EH (cell line): ENCODE measurements at places on chromosomes 16 and 17.

DNA sequence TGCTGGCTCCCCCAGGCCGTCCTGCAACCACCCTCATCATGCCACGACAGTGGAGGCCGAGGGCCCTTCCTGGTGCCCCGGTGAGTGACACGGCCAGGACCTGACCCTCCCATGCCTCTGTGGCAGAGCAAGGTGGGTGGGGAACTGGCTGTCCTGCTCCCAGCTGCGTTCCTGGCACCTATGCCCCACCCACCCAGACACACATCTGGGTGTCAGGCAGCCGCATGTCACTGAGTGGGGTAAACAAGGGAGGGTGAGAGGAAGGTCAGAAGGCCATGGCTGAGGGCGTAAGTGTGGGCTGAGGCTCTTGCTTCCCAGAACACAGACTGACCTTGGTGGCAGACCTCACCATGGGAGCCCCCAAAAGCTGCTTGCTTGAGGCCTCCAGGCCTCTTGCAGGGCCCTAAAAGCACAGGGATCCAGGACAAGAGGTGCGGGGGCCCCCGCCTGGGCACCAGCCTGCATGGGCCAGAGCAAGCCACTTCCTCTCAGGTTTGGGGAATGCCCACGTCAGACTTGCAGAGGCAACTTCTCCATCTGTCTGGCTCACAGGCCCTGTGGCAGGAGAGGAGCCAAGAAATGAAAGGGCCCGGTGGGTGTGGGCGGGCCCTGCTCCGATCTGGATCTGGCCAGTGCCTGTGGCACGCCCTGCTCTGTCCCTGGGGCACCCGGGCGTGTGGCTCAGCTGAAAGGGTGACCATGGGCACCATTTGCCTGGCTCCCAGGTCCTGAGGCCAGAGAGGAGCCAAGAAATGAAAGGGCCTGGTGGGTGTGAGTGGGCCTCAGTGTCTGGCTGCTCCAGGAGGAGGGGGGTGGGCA, 3.9 kb upstream of the CCDC57 start:
- peak; percentile 89 for DNase-seq

DNA sequence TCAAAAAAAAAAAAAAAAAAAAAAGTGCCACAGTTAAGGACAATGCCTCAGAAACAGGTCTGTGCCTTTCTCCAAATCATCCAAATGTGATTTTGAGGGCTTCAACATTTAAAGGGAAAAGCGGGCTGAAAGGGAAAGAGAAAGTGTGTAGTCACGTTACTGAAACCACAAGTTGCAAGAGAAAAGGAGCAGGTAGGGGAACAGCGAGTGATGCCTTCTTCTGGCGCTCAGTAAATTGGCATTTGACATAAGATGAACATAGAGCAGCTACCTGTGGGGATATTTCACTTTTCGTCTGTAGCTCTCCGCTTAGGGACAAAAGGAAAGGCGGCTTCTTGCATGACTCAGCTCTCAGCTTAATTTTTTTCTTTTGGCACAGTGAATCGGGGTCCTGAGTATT, 11.1 kb downstream of the CMTM2 start:
- DNase-seq = no peak

GRCh38 chr17:40705584-40705983, 2.0 kb upstream of the KRT24 start:
- no peak for DNase-seq

DNA sequence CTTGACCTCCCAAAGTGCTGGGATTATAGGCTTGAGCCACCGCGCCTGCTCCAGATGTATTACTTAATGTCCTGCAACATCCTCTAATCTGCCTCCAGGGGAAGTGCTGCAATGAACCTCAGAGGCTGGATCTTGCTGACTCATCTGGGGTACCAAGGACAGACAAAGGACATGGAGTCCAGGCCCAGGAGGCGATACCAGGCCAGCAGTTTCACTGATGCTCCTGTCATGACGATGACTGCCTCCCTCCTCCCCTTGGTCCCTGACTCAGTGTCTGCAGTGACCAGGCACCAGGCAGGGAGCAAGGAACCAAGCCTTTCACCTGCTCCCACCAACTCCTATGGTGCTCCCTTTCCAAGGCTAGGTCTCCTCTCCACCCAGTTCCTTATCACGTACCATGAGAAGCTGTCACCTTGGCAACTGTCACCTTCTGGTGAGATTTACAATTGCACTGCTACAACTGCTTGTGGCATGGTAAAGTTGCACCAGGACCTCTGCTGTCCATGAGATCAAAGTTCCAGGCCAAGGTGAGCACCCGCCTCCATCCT, 21.6 kb upstream of the PHOSPHO1 start:
- DNase-seq = peak; percentile 46

DNA sequence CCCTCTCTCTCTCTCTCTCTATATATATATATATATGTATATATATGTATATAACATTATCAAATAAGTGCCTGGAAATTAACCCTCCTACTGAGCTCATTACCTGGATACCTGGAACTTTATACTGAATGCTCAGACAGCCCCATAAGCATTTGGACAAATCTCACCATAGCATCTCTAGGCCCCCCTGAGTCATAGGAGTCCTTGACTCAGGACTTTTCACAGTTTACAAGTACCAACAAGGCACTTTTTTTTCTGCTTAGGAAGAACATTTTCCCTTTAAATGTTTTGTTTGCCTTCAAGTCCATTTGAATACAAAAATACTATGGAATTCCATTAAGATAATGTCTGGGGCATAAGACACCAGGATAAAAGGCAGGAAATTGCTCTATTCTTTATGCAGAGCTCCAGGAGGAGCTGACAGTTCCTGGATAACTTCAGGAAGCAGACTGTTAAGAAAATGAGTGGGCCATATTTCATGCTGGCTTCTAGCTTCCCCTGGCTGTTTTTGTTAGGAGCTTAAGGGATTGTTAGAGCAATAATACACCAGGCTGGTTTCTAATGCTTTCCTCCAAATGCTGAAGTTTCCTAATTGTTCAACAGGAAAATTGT, 171.7 kb upstream of the ASIC2 start:
- no peak for DNase-seq

DNA sequence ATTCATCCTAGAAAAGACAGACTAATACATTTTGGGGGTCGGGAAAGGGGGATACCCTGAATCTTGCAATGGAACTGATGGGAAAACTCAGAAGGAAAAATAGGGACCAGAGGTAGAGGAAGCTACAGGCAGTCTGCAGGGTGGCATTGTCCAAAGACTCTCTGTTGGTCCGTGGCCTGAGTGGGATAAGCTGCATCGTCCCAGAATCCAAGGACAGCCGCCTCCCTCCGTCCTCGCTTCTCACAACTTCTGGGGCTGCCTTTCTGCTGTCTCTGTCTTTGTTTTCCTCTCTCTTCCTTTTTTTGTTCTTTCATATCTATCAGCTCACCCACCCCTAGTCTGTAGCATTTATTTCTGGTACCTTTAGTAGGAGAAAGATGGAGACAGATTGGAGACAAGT, 1052.6 kb upstream of the RBFOX1 start:
- no peak for DNase-seq

GRCh38 chr17:15456972-15457722, 10.3 kb downstream of the CDRT4 start:
- peak; percentile 94 for DNase-seq

GRCh38 chr16:66566051-66566901, at the start of gene CMTM1:
Gene CMTM1, plus strand, starts transcription at chr16:66566439. Its CDS starts 75 bp downstream, at chr16:66566514.
- DNase-seq = no peak

DNA sequence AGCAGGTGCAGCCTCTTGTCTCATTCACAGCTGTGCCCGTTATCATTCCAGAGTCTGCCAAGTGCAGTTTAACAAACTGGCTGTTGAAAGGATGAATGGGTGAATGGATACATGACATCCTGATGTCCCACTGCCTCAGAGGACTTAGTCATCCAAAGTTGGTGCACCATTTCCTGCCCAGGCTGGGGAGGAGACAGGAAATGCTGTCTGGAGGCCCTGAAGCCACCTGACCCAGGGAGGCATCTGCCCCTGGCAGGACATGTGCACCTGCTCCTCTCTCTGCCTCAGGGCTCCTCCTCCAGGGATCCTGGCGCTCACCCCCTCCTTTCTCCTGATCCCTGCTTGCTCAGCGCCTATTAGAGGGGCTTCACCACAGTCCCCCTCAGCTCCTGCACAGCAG, 1.8 kb upstream of the CD300C start:
- no peak for DNase-seq

GRCh38 chr16:60641067-60641665, 1395.1 kb downstream of the CDH8 start:
- no peak for DNase-seq

DNA sequence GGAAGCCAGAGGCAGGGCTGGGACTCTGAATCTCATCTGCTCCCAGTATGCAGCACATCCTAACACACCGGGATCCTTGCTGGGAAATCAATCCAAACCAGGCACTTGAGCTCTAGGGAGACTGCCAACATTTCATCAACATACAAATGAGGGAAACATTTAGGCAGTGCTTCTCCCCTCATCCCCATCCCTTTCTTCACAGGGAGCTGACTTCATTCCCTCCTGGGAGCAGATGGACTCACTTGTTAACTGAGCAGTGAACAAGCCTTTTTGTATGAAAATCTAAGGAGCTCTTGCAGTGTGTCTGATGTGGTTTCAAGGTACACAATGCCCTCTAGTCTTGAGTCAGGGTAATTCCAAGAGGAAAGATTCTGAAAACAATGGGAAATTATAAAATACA, 96.3 kb downstream of the TMEM114 start:
- DNase-seq = no peak

GRCh38 chr17:63452962-63453551, 7.0 kb upstream of the CYB561 start:
- DNase-seq = no peak

DNA sequence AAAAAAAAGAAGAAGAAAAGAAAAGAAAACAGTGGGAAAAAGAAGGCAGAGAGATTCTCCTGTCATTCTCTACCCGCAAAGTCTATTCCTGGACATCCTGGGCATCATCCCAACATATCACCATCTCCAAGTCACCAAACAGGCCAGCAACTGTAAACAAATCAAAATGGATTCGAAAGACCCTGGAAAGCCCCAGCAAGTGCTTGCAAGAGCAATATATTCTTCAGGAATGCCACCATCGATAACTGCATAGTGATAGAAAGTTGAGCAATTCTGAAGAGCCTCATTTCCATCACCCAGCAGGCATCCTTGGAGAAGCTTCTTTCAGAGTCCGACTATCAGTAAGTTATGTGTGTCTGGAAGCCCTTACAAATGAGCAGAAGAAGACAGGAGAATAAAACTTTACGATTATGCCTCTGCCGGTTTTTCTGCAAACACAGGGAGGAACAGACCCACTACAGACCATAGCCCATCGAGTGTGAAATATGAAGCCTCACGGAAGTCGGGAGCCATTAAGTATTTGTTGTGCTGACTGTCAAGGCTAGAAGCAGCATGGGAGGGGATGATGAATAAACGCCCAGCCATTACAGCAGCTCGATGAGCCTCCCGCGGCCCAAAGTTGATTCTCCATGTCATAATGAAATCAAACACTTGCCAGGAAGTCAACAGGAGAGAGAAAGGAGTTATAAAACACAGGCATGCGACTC, 64.5 kb upstream of the SEC14L1 start:
- peak; percentile 51 for DNase-seq

DNA sequence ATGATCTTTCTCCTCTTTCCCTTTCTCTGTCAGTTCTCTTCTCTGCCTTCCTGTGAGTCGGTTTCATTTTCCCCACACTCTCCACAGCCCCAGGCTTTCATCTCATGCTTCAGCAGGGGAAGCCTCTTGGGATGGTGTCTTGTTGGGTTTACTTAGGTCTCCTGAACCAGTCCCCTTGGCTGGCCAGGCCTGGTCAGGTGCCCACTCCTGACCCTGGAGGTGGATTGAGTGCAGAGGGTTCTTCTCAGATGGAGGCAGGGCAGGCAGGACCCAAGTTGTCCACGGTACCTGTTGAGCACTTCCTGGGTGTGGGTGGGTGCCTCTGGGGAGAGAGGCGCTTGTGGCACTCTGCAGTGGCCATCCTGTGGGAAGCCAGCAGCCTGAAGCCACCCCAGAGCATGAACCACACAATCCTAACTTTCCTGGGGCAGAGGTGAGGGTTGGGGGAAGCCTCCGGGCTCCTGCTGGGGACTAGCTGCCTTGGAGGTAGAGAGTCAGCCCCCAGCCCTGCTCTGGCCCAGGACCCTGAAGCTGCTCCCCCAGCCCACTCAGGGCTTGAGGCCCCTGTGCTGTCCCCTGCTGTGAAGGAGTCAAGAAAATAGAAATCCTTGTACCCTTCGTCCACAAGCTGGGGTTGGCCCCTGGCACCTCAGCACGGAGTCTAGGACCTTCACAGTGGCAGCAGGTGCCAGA, 2.0 kb upstream of the RAP1GAP2 start:
- no peak for DNase-seq

DNA sequence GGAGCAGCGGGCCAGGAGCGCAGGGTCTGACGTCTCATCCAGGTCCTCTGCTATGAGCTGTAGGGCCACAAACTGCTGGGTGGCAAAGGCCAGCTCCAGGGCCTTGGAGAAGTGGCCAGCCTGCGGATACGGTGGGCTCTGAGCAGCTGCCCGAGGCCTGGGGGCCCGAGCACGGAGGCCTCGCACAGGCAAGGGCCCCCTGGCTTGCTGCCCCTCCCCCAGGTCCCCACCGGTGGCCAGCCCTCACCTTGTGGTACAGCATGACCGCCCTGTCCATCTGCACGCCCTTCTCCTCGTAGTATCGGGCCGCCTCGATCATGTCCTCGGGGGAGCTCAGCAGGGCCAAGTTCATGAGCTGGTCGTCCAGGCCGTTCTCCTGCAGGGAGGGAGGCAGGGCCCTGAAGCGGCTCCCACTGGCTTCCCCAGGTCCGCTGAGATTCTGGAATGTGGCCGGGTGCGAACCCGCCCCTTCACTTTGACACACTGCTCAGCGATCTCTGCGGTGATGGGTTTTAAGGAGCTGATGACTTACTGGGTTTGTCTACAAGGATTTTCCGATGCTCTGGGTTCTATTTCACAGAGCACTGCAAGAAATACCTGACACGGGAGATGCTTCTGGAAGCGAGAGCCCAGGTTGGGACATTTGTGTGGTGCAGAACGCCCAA, 9.8 kb upstream of the TMEM204 start:
- DNase-seq = peak; percentile 29

DNA sequence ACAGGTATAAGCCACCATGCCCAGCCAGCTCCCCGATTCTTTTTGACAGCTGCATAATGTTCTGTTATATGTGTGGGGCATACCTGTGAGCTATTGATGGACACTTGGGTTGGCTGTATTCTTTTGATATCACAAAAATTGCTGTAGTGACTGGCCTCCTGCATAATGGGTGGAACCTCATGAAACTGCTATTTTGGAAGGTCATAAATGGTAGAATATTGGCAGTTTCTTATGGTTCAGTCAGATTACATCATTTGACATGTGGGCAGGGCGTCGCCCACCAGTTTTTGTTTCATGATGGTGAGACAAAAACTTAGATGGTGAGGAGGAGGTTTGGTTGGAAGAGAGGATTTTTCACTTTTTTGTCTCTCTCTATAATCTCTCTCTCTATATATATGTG, 26.7 kb upstream of the POLR3E start:
- DNase-seq = no peak

DNA sequence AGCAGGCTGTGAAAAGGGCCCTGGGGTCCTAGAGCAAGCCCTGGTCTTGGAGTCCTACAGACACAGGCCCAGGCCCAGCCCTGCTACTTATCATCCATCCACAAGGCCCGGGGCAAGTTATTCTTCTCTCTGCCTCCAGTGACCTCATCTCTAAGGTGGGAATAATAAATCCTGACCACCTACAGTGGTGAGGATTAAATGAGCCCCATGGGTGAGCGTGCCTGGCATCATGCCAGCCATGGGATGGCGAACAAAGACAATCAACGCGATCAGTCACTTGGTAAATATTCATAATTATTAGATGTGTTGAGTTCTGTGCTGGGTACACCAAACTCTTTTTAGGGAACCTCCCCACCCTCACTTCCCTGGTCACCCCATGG, 5.5 kb downstream of the KRT15 start:
- DNase-seq = no peak
